ENCODE measurements at places on chromosomes 6 and 20.

DNA sequence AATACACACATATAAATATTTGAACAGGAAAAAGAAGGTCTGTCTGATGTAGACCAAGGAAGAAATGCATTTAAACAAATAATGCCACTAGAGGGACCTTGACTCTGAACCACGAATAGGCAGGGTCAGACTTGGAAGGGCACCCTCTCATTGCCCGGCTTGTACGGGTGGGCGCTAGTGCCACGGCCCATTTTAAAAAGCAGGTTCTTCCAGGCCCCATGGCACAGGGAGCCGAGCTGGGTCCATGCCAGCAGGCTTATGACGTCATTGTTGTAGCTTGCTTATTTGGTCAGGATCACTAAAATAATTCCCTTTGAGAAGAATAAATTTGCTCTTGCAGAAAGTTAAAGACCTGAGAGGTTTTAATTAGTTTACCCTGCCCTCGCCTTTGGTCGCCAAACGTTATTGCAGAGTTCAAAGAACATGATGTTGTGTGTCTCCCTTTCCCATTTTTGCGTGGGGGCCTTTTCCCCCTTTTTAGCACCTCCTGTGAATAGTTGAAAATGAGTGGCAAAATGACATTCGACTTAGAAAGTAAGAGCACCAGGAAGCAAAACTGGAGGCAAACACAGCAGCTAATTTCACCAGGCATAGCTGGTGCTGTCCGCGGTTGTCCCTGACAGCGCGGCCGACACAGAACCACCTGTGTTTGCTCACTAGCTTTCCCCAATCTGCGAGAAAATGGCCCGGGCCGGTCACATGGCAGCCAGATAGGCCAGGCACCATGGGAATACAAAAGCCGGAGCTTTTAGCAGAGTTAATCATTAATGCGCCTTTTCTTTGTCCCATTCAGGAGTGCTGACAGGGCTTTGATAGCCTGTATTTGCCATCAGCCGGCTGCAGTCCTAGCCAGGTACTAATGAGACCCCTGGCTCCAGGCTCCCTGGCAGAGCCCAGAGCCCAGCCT, 93.8 kb downstream of the FOXA2 start:
- peak; percentile 39 for DNase-seq

DNA sequence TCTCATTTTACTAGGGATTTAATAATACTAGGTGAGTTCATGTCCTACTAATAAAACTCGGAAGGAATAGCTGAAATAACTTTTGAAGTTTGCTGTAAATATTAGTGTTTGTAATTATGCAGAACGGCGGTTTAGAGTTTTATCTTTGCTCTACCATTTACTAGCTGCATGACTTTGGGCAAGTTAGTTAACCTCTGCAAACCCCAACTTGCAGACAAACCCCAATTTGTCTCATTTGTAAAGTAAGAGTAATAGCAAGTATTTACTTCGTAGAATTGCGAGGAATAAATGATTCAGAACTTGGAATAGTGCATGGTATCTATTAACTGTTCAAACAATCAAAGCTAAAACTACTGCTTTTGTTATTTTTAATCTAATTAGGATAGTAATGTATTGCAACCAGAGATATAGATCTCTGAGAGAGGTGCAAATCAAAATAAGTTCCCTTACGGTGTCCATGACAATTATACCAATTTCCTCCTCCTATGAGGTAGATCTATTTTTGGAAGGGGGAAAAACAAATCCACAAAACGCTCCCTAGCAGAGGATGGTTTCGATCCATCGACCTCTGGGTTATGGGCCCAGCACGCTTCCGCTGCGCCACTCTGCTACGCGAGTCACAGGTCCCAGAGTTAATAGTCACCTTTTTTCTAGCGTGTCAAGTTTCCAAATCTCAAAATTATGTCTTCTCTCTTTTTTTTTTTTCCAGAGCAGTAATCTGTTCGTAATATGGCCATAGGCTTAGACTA, 35.1 kb upstream of the BTN3A2 start:
- DNase-seq, result peak; percentile 56

GRCh38 chr6:25694366-25694765, 42.4 kb downstream of the SCGN start:
- no peak for DNase-seq

DNA sequence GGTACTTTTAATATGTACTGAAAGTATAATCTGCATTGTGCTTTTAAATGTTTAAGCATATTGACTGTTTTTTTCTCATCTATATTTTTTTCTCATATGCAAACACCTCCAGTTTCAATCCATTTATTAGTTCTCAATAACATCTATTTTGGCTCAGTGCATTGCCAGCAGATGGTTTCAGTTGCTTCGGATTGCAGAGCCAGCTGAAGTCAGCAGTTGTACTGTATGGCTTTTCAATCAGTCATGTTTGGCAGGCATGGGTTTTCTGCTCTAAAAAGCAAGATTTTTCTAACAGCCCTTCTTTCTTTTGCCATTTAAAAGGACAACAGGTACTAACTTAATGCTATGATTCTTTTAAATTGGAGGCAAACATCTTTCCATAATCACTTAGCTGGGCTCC, 121.2 kb downstream of the CD109 start:
- no peak for DNase-seq

GRCh38 chr6:161583584-161583983, 309.7 kb upstream of the AGPAT4 start:
- DNase-seq, result peak; percentile 52

- no peak for DNase-seq
Observed at GRCh38 chr20:59743767-59744485, 139.6 kb downstream of the PHACTR3 start.

- no peak for DNase-seq
Observed at GRCh38 chr20:58822748-58823730, 27.7 kb downstream of the GNAS-AS1 start.
